ENCODE measurements at places on chromosomes 4 and X.

GRCh38 chr4:110998320-110998719 lies 375.4 kb upstream of the PITX2 start:
- no peak for DNase-seq

GRCh38 chr4:120765260-120765680 lies 157.3 kb downstream of the PRDM5 start:
- DNase-seq: no peak

- no peak for DNase-seq
Observed at GRCh38 chrX:9164533-9165426, 130.9 kb upstream of the FAM9B start.

DNA sequence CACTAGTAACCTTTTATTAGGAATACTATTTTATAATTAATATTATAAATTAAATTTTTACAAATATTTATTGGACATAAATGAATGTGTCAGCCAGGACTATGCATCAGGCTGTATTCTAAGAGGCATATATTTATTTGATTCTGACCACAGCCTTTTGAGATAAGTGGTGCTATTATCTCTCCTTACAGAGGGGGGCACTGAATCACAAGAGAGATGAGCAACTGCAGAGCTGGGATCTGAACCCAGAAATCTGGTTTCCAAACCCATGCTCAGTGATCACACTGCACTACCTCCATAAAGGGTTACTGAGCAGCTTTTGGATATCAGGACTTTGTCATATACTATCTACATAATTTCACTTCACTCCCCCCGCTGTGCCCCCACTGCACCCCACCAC lies 322.0 kb downstream of the TMA16 start:
- no peak for DNase-seq

GRCh38 chr4:159725571-159725970 lies 622.7 kb downstream of the RAPGEF2 start:
- no peak for DNase-seq

DNA sequence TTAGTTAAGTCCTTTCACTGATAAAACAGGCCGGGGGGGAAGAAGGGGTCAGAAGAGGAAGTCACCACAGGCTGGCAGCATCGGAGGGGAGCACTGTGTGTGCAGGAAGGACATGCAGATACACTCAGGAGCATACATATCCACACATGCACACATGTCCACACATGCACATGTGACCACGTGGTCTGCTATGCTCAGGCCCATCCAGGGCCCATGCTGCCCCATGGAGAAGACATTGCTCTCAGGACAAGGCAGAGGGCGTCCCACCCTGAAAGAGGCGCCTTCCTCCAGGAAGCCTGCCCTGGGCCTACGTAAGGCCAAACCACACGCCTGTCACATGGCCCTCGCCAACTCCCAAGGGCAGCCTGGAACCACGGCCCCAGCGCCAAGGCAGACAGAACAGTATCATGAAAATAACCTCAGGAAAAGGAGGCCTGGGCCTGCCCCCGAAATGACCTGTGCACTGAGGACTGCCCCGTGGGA lies 15.8 kb downstream of the WDR1 start:
- no peak for DNase-seq
